Stimulated activated memory B cell treated with anti-CD40 and anti-IgM and Interleukin-4, amounts not matched to agents 10 μg/mL and 1 μg/mL and 100 μg/mL, for 72 hours (primary cell): ENCODE measurements at places on chromosomes 5 and 9.

DNA sequence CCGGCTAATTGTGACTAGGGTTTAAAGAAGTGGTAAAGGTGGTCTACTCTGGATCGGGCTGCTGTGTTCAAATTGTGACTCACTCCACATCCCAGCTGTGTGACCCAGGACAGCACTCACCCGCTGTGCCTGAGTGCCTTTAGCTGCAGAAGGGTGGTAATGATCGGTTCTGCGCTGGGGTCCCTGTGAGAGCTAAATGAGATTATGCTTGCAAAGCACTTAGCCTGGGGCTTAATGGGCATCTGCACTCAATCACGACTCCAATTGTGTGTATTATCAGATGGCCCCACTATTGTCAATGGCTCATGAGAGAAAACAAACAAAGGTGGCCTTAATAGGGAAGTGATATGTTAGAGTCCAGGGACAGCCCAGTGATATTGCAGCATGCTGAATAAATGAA lies 25.1 kb upstream of the TBC1D2 start:
- no peak for ATAC-seq

GRCh38 chr5:157068339-157068738 lies 9.4 kb upstream of the HAVCR1 start:
- no peak for ATAC-seq

GRCh38 chr9:2227144-2227867 lies 212.2 kb downstream of the SMARCA2 start:
- no peak for ATAC-seq

GRCh38 chr5:124902097-124902821 lies 155.8 kb upstream of the ZNF608 start:
- ATAC-seq, result peak; percentile 100

GRCh38 chr9:77834898-77835488 lies 186.9 kb upstream of the GNA14 start:
- no peak for ATAC-seq
